ENCODE measurements at places on chromosomes 3 and 15.
A peak's percentile ranks its signal among the peaks of the same experiment; 100 is the strongest.

- DNase-seq = no peak
These were observed 30.6 kb downstream of the CMTM7 start for GRCh38 chr3:32421991-32422859.

- no peak for DNase-seq
These were observed 43.6 kb upstream of the PIAS1 start for GRCh38 chr15:68010361-68011153.

- no peak for DNase-seq
These were observed 29.0 kb upstream of the DENND4A start for GRCh38 chr15:65821070-65821469.

GRCh38 chr3:128400671-128401070 lies 66.0 kb downstream of the DNAJB8 start:
- DNase-seq = no peak

- DNase-seq = peak; percentile 68
These were observed 11.3 kb downstream of the PRKCI start for GRCh38 chr3:170233530-170233929.

DNA sequence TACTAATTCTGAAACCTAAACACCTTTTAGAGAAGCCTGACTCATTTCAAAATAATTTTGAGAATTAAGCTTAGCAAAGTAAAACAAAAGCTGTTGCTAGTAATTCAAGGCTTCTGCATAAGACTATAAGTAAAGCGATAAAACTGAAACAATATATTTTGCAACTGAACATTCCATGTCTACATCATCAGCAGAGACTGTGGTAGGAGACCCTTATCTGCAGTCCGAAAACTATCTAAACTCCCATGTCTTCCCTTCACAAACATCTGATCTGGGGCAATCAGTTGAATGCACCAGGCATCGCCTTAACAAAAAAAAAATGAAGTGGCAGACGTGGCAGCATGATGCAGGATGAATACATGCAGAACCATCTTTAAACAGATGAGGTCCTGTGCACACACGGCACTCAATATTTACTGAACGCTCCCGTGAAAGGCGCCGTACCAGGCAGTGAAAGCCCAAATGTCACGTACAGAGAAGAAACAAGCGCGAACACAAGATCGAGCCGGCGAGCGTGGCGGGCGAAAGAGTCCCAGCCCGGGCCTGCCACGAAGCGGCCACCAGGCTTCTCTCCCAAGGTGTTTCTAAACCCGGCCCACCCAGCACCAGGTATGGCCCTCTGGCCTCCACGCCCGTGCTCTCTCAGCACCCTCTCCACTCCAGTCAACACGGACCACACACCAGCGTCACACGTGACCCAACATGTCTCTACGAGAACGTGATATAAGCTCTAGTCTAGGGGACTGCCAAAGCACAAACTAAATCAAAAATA lies 63.0 kb downstream of the CHSY1 start:
- no peak for DNase-seq

Data from AG04450 (cell line).